NCI-H524 treated with DMSO at 0.1 percent for 48 hours (cell line): ENCODE measurements at places on chromosomes 2 and 18.
A peak's percentile ranks its signal among the peaks of the same experiment; 100 is the strongest.

DNA sequence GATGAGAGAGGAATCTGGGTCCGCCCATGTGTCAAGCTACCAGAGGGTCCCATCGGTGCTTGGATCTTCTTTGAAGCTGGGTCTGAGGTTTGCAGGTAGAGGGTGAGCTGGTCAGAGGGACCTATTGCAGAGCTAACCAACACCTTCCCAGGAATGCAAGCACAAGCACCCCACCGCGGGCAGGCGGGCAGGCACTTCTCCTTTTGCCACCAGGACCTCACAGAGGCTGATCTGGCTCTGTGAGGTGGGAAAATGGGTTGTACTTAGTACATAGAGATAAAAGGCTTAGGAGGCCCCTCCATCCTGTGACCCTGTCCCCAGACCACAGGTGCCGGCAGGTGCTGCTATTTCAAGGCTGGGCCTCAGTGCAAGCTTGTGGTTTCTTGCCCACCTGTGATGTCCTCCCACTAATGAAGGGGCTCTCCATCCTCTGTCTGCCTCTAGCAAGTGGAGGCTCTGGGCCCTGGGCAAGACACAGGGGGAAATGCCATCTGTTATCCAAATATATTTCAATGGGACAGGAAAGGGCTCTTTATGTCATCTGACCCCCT lies 31.4 kb upstream of the IL37 start:
- DNase-seq: no peak

DNA sequence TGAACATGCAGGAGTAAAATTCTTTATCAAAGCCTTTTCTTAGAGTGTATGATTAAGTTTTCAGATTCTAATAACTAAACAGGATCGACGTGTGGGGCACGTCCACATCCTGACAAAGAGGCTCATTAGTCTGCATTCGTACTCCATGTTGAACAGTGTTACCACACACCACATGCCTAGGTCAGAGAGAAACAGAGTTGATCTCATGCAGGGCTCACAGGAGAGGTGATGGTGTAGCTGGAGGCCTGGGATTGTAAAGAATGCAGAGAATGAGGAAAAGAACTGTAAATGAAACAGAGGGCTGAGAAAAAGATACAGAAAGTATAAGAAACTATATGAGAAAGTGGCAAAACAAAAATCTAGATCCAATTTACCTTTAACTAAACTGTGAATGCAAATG lies 632.5 kb downstream of the BCL11A start:
- no peak for DNase-seq

DNA sequence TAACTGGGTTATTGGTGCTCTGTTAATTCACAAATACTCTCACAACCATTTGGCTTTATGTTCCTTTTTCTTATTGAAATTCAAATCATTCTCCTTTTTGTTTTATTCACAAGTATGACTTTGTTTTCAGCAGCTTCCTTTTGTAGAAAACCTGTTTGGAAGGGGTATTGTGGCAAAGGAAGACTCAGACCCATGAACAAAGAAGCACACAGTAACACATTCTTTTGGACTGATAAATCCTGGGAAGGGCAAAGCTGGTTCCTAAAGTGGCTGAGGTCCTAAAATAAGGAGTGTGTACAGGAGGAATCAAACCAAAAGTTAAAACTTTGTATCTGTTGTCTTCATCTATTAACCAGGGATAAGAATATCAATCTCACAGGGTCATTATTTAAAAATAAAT lies 374.7 kb upstream of the FIGN start:
- DNase-seq: no peak

DNA sequence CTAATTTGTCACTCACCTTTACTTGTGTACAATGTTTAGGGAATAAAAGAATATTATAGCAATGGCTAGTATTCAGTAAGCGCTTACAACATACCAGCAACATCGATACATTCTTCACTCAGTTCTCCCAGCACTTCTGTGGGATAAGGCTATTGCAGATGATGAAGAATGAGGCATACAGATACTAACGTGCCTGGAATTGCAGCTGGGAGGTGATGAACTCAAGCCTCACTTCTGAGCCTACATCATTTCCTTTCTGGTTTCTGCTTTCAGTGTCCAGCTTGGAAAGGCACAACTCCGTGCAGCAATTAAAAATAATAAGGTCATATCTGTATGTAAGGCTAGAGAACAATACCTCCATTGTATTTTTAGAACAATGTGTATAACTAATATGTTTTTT lies 95.4 kb upstream of the AQP4 start:
- DNase-seq: no peak

- DNase-seq: peak; percentile 11
These were observed 18.2 kb downstream of the HOXD1 start for GRCh38 chr2:176206682-176207081.

DNA sequence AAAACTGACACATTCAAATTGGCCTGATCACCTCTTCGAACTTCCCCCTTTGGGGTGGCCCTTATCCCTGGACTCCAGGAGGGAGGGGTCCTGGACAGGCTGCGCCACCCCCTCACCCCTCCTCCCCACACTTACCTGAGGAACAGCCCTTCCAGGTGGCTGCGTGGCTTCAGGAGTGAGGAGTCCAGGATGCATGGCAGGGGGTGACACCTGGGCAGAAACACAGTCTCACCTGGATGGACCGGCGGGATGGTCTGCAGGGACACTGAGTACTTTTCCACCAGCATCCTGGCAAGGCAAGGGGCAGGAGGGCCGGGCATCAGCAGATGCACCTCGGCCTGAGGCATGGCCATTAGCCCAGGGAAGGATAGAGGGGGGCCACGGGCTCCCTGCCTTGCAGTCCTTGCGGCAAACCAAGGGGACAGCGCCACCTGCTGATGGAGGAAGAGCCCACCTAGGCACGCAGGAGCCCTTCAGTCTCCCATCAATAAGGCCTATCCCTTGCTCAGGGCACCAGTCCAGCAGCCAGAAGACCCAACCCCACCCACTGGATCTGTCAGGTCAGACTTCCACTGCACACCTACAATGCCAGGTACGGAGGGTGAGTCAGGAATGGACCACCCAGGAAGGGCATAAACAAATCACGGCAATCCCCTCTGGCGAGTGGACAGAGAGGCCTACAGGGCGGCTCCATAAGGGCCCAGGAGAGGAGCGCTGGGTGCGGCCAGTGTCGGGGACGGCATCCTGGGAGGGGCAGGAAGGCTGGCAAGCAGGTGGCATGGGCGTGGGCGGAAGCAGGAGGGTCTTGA lies 26.0 kb downstream of the FAM178B start:
- DNase-seq: peak; percentile 18

GRCh38 chr18:72410399-72410798 lies 133.7 kb downstream of the CBLN2 start:
- no peak for DNase-seq

DNA sequence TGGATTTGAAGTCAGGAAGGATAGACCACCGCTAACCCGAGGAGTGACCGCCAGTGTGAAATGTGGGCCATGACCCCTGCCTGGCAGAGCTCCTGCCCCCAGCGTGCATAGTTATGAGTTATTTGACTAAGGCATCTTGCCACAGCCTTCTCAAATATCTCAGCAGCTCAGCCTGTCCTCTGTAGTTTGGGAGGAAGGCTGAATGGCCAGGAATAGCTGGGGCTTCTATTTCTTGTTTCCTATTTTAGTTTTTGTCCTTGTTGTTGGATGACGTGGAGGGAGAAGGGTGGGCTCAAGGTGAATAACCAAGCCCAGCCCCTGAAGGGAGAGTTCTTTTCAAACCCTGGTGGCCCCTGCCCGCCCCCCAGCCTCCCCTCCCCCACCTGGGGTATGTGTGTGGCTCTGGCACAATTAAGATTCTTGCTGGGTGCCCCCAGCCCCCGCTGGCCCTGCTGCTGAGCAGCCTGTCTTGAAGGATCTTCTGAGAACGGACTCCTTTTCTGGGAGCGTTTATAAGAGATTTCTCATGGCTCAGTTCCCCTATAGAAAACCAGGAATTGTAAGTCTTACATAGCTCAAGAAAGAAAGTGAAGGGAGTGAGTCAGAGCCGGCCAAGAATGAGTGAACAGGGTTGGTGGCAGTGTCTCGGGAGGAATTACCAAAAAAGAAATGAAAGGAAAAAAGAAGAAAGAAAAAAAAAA lies 157.4 kb downstream of the GLI2 start:
- no peak for DNase-seq

GRCh38 chr2:206558492-206558891 lies 83.8 kb upstream of the FAM237A start:
- DNase-seq: no peak

DNA sequence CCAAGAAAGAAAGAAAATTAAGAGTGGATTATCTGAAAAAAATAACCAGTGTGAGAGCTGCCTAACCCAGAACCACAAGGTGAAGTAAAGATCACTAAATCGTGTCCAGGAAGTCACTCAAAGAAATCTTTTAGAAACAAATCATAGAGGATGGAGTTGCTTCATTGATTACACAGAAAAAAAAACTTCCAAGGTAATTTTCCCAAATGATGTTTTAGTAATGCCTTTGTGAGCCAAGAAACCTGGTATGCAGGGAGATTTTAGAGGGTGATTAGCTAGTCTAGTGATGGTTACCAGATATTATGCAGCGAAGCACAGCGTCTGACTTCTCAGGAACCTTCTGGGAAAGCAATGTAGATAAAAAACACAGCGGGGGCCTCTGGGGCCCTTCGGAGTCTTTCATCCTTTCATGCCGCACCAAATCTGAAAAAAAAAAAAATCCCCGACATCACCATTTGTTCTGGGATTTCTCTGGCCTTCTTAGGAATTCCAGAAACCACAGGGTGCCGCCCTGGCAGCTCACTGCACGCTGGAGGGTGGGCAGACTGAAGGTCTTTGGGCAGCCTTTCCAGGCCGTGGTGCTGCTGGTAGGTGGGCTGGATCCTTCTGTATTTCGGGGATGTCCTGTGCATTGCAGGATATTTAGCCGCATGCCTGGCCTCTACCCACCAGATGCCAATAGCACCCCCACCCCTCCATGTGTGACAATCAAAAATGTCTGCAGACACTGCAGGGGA lies 17.3 kb downstream of the ALPK2 start:
- DNase-seq: no peak

GRCh38 chr2:232551250-232551638 lies 755 bp downstream of the EIF4E2 start:
- no peak for DNase-seq

- no peak for DNase-seq
These were observed 1.0 kb upstream of the GMPPA start for GRCh38 chr2:219497495-219498279.

GRCh38 chr2:176105078-176105729 lies 1.9 kb upstream of the HOXD11 start:
- no peak for DNase-seq

- DNase-seq: no peak
These were observed 41.4 kb upstream of the AKAIN1 start for GRCh38 chr18:5238371-5238976.

DNA sequence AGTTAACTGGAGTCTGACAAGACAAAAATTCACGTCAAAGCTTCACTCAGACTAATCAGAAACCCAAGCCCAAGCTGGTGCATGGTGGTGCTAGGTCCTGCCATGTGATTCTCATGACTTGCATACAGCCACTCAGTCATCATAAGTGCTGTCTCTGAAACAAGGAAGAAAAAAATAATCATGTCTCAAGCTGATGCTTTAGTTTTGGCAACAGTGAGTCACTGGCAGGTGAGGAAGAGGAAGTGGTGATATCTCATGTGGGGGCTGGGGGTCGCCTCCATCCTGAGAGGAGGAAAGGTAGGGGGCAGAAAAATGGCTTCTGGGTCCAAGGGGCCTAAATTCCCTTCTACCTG lies 136.3 kb downstream of the TMEM163 start:
- DNase-seq: no peak

DNA sequence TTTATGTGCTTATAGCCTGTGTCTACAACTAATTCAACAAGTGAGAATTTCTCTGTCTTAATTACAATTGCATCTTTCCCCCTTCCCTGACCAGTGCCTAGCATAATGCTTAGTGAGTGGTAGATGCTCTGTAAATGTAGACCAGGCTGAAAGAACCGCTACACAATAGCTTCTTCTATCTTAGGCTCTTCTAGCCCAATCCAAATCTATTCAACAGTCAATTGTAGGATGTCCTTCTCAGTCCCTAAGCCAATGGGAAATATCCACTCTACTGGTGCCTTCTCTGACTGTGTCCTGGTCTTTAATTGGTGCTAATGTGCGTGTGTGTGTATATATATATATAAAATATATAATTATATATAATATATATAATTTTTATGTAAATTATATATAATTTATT lies 34.1 kb upstream of the GCC2 start:
- no peak for DNase-seq

DNA sequence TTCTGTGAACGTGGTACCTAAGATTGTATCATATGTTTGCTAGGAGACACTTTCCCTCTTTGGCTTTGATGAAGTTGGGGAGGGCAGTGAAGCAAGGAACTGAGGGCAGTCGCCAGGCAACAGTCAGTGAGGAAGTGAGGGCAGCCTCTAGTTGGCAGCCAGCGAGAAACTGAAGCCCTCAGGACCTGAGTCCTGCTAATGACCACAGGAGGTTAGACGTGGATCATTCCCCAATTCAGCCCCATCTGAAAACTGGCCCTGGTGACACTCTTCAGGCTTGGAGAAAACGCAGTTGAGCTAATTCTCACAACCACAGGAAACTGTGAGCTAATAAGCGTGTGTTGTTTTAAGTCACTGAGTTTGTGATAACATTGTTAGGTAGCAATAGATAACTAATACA lies 84.5 kb upstream of the REG3G start:
- no peak for DNase-seq

- DNase-seq: no peak
These were observed 58.0 kb upstream of the ZNF236 start for GRCh38 chr18:76764291-76764901.

GRCh38 chr2:12495247-12495868 lies 221.4 kb upstream of the TRIB2 start:
- DNase-seq: no peak

DNA sequence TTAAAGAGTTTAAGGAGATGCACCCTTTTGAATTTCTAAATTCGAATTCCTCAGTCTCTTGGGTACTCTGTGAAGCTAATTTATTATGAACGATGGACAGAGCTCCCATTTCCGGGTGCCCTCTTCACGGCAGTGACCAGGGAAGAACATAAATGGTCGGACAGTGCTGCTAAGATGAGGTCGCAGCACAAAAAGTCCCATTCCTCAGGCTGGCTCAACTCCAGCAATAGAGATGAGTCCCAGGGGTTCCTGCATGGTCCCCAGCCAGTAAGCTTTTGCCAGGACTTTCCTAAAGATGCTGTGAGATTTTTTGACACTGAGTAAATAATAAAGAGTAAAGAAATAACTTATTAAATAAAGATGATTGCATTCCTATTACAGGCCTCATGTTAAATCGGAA lies 43.0 kb upstream of the STK39 start:
- no peak for DNase-seq

DNA sequence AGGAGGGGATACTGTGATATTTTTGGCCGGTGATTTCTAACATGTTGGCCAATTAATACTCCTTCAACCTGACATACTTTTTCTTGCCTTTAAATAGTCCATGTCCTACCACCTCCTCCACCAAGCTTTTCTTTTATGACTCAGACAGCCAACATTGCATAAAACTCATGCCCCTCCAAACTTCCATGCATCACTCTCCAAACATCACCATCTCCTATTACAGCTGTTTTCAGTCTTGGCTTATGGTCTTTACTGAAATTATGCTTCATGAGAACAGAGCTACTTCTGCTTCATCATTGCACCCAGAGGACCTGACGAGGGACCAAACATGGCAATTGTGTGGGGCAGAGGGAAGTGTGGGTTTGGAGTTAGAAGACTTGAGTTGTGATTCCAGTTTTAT lies 305.4 kb downstream of the LPIN1 start:
- DNase-seq: no peak

GRCh38 chr2:207512356-207512755 lies 17.4 kb upstream of the CREB1 start:
- DNase-seq: no peak

GRCh38 chr2:65040400-65041261 lies 15.6 kb upstream of the CEP68 start:
- DNase-seq: peak; percentile 41
